Activated T-helper 1 cell treated with anti-CD3 and anti-CD28 coated beads, Interleukin-12 subunit alpha, Interleukin-12 subunit beta, Interleukin-2, Interleukin-4 antibody, amounts not matched to agents 30 ng/mL and 10 ng/mL and 1 ng/mL, durations not matched to agents 14 hours and 24 hours and 36 hours (primary cell): ENCODE measurements at places on chromosomes 12 and 14. TPM values are rescaled to one million over a fixed set of nuclear protein-coding genes. Genes with fewer than 3 reads are reported as not detected.

- peaks cover 30% of the 10 kb centered on the region for H3K36me3 ChIP-seq
- H3K27me3 ChIP-seq, result no peaks in the 10 kb centered on the region
- H3K27ac ChIP-seq, result no peak overlapping the region
- no peak overlapping the region for H3K4me3 ChIP-seq
Measured at GRCh38 chr12:111838353-111838752, 3.7 kb upstream of the MAPKAPK5 start.

- H3K27me3 ChIP-seq, result no peaks in the 10 kb centered on the region
- DNase-seq, result no peak
- H3K27ac ChIP-seq, result no peak overlapping the region
- H3K36me3 ChIP-seq, result no peaks in the 10 kb centered on the region
Measured at GRCh38 chr12:132429602-132429945, 60.4 kb upstream of the FBRSL1 start.

ZC2HC1C gene
- 0.71 and 0.80 TPM in 2 replicates for total RNA-seq

DNA sequence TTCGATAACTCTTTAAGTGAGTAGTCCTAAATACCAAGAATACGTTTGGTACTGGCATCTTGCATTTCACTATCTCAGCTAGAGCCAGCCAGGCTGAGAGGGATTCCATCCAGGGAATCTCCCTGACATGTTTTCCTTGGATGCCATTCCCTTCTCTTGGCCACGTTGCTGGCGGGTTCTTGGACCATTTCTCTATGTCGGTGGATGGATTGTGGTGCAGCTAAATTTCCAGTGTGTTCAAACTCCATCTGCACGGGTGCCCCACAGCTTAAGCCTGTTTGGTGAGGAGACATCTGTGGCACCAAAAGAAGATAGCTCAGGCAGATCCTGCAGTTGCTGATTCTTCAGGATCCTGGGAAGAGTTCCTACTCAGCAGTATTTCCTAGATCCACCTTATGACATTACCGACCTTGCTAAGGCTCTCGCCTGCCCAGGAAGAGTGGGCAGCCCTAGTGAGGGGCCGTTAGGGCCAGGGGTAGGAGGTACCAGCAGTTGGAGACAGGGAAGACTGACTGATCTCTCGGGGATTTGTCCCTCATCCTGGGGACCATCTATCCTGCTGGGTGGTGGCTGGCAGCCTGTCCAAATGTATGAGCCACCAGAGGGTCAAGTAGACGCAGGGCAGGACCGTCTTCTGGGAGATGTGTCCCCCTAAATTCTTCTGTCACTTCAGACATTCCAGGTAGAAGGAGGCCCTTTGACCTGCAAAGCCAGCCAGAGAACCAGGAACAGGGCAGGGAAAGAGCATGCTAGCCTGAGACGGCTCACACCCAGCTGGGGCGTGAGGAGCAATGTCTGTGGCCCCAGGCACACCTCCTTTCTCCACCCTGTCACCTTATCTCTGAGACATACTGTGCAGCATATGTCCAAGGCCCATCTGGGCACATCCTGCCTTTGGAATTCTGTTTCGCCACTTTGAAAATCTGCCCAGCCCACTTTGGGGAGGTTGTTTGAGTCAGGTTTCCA lies 72.6 kb upstream of the CAPRIN2 start:
- H3K36me3 ChIP-seq, result no peaks in the 10 kb centered on the region
- H3K27me3 ChIP-seq, result peaks cover 28% of the 10 kb centered on the region
- no peak overlapping the region for H3K27ac ChIP-seq
- no peak for DNase-seq
- peaks cover 9% of the 10 kb centered on the region for H3K4me1 ChIP-seq

DNA sequence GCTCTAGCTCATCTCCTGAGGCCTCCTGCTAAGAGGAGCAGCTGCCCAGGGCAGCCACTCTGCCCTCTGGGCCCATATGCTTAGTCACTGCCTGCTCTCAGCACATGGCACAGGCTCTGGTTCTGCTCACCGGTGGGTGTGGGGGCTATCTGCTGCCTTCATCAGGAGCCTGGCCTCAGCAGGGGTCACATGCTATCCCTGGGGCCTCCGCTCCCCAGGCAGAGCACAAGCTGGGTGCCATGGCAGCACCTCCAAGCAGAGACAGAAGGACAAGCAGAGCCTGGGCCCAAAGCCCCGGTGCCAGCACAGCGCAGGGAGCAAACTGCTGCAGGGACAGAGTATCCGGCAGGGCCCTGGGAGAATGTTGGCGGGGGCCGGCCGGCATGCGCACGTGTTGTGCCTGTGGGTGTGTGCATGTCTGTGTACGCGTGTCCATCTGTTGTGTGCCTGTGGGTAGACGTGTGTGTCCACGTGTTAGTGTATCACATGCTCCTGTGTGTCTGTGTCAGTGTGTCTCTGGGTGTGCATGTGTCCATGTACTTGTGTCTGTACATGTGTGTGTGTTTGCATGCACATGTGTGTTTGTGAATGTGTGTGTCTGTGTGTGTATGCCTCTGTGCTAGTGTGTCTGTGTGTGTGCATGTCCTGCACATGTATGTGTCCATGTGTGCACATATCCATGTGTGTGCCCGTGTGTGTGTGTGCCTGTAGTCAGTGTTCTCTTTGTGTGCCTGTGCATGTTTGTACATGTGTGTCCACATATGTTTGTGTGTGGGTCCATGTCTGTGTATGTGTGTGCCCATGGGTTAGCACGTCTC lies 326.9 kb downstream of the TMEM121 start:
- no peak overlapping the region for H3K4me3 ChIP-seq
- peaks cover 7% of the 10 kb centered on the region for H3K4me1 ChIP-seq
- H3K36me3 ChIP-seq, result peaks cover 7% of the 10 kb centered on the region

DNA sequence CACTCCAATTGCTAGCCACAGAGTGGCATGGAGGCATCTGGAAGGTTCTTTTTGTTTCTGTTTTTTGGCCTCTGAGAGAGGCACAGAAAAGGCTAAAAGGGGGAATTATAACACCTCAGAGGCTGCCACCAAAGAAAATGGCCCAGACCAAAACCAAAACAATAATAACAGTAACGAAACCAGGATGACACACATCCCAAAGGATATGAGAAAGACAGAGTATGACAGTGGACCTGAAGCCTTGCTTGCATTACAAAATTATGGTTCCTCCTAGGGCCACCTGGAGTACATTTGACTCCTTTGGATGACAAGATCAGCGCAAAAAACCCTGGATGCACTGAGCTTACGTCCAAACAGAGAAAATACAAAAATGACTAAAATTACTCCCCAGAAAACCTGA lies 152.7 kb downstream of the AEBP2 start:
- H3K4me3 ChIP-seq, result no peak overlapping the region
- H3K27ac ChIP-seq, result no peak overlapping the region
- no peaks in the 10 kb centered on the region for H3K27me3 ChIP-seq
- H3K4me1 ChIP-seq, result no peaks in the 10 kb centered on the region
- DNase-seq, result no peak

DNA sequence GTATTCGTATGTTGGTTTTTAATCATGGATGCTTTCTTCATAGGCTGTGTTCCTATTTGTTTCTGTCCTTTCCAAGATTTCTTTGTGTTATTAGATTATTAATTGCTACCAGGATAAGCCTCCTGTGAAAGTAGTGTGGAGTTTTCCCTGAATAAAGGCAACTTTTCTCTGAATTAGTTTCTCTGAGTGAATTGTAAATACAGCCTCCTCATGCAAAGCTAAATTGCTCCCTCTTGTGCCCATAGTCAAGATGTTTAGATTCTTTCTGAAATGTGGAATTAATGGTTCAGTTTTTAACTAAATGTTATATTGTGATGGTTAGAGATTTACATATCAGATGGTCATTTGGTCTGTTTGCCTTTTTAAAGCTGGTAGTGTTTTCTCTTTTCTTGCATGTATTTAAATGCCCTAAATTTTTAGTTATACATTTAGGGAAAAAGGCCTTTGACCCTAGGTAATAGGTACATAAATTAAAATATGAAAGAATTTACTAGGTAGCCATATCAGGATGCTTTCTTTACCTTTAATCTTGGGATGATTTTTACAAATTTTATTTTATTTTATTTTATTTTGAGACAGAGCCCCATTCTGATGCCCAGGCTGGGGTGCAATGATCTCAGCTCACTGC lies 8.9 kb downstream of the APAF1 start:
- no peaks in the 10 kb centered on the region for H3K27me3 ChIP-seq
- H3K4me1 ChIP-seq, result peaks cover 18% of the 10 kb centered on the region
- H3K4me3 ChIP-seq, result no peak overlapping the region
- peaks cover 29% of the 10 kb centered on the region for H3K36me3 ChIP-seq
- DNase-seq, result no peak
- no peak overlapping the region for H3K27ac ChIP-seq

- peak overlapping the region; percentile 66 for H3K27ac ChIP-seq
- no peaks in the 10 kb centered on the region for H3K36me3 ChIP-seq
- no peaks in the 10 kb centered on the region for H3K27me3 ChIP-seq
- peak; percentile 25 for DNase-seq
- H3K4me3 ChIP-seq, result peak overlapping the region; percentile 19
Measured at GRCh38 chr12:27179400-27180214, 64.5 kb upstream of the STK38L start.

ANKRD52 gene
- total RNA-seq, result 71.0 and 83.9 TPM in 2 replicates
